Stomach (tissue), 19 donors: ENCODE measurements at places on chromosomes 12 and 14. TPM values are rescaled to one million over a fixed set of nuclear protein-coding genes. Genes with fewer than 3 reads are reported as not detected.

Gene CABP1
- total RNA-seq: not detected

- peaks cover 42% of the 10 kb centered on the region for H3K36me3 ChIP-seq
- peak overlapping the region; percentile 62 for H3K27ac ChIP-seq
- DNase-seq: no peak
- H3K27me3 ChIP-seq: no peaks in the 10 kb centered on the region
Measured at GRCh38 chr14:103729496-103730448, 14.2 kb downstream of the ZFYVE21 start.

DNA sequence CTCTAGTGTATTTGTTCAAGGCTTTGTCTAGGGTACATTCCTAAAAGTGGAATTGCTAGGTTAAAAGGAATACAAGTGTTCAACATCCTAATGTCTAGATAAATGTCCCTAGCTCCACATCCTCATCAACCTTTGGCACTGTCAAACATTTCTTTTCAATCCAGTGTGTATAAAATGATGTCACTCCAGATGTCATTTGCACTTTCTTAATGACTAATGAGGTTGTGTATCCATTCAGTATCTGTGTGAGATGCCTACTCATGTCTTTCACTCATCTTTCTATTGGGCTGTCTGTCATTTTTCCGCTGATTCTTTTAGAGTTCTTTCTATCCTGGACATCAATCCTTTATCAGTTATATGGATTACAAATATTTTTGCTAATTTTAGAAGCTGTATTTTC is 43.3 kb downstream of the ARMH4 start:
- H3K4me1 ChIP-seq: no peaks in the 10 kb centered on the region
- no peaks in the 10 kb centered on the region for H3K27me3 ChIP-seq
- H3K27ac ChIP-seq: no peak overlapping the region

DNA sequence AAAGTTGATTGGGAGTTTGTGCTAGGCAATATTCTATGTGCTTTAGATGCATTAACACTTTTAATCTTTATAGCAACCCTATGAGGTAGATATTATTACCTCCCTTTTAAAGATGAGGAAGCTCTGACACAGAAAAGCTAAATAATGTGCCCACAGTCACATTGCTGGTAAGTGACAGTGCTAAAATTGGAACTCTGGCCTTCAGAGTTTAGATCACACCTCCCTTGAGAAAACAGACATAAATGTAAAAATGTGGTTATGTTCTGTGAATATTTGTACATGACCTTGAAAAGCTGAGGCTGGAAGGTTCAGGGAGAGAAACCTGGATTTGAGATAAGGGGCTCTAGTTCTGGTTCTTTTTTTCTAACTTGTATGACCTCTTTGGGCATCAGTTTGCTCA is 1.9 kb downstream of the ABHD4 start:
- no peak overlapping the region for H3K4me3 ChIP-seq
- no peak for DNase-seq
- peaks cover 27% of the 10 kb centered on the region for H3K4me1 ChIP-seq
- H3K36me3 ChIP-seq: peaks cover 37% of the 10 kb centered on the region

DNA sequence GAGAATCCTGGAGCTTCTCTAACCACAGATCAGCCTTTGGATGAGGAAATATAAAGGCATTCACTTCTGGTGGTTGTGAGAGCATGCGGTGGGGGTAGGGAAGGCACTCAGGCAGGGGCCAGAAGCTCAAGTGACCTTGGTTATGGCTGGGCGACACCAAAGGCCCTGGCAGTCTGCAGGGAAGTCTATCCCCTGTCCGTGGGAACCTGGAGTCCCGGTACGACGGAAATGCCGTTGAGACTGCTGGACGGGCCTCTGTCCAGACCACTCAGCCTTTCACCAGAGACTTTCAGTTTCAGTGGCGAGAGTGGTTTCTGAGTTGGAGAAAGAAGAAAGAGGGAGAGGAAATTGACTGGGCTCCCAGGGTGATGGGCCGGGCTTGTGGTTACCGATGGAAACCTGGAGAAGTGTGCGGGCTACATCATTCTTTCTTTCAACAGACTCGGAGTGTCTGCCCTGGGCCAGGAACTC is 20.9 kb downstream of the ISCA2 start:
- peaks cover 4% of the 10 kb centered on the region for H3K27me3 ChIP-seq
- H3K4me1 ChIP-seq: peaks cover 10% of the 10 kb centered on the region
- no peaks in the 10 kb centered on the region for H3K36me3 ChIP-seq

Gene TMEM119
- total RNA-seq: 0.87 TPM

Gene CISTR
- total RNA-seq: not detected

Gene CLECL1
- total RNA-seq: not detected

DNA sequence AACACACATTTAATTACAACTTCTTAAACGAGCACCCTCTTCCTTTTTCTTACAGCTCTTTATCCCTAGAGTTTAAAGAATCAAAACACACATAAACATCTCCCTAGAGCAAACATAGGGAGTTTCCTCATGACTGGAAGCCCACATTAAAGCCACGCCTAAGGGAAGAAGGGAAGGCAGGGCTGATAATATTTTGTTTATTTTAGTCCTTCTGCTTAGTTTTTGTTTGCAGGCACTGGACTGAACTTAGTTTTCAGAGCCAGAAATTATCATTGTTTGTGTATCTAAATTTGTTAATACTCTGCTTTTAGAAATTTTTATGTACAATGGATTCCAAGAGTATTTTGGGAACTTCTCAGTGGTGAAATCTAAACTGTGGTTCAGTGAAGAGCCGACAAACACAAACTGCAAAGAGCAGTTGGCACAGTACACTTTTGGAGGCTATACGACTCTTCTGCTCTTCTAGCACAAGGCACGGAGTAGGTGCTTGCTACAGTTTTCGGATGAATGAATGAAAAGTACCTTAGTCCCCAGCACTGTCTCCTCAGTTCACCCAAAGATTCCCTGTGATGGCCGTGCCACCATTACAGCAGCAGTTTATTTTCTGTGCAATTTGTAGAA is 17.6 kb upstream of the AMIGO2 start:
- no peak for DNase-seq
- peaks cover 10% of the 10 kb centered on the region for H3K4me1 ChIP-seq

- H3K36me3 ChIP-seq: no peaks in the 10 kb centered on the region
- no peaks in the 10 kb centered on the region for H3K4me1 ChIP-seq
- H3K27ac ChIP-seq: no peak overlapping the region
- H3K27me3 ChIP-seq: peaks cover 7% of the 10 kb centered on the region
Measured at GRCh38 chr12:71426300-71427047, 13.1 kb upstream of the LGR5 start.

GRCh38 chr12:62050785-62051184 is 209.4 kb upstream of the USP15 start:
- H3K4me1 ChIP-seq: no peaks in the 10 kb centered on the region
- DNase-seq: no peak
- H3K27ac ChIP-seq: no peak overlapping the region
- no peaks in the 10 kb centered on the region for H3K36me3 ChIP-seq

DNA sequence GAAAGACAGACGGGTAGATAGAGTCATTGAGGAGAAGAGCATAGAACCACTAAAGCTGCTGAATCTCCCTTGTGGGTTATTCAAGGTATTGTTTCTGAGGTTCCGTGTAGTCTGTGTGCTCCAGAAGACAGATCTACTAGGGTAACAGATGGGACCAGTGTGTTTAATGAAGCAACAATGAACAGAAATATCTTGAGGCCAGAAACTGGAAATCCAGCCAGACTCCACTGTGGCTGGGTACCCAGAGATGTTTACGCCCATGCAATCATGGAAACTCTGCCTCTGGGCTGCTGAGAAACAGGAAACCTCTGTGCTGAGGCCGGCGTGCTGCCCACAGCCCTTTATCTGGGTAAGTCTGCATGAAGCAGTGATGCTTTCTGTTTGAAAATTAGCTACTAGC is 8.3 kb downstream of the PROX2 start:
- H3K27ac ChIP-seq: no peak overlapping the region
- H3K4me1 ChIP-seq: peaks cover 4% of the 10 kb centered on the region
- H3K36me3 ChIP-seq: no peaks in the 10 kb centered on the region
- no peaks in the 10 kb centered on the region for H3K27me3 ChIP-seq

DNA sequence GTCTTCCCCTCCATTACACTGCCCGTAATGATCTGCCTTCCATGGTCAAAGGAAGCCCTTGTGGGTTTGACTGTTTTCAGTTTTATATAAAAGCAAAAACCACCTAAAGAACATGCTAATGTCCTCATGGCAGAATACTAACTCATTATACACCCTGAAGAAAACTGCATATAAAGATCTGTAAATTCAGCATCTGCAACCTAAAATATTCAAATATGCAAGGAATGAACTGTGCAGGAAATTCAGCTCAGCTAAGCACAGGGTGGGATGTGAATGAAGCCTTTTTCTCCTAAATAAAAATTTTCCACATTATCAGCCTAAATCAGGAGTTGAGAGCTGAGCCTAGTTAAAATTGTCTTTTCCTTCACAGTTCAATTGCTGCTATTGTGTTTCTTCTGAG is 128.1 kb downstream of the NRXN3 start:
- no peak for DNase-seq
- peaks cover 6% of the 10 kb centered on the region for H3K27me3 ChIP-seq
- H3K4me1 ChIP-seq: no peaks in the 10 kb centered on the region
- no peak overlapping the region for H3K27ac ChIP-seq
